K562 (cell line): ENCODE measurements at places on chromosomes 1 and 21. TPM values are rescaled to one million over a fixed set of nuclear protein-coding genes. Genes with fewer than 3 reads are reported as not detected.

DNA sequence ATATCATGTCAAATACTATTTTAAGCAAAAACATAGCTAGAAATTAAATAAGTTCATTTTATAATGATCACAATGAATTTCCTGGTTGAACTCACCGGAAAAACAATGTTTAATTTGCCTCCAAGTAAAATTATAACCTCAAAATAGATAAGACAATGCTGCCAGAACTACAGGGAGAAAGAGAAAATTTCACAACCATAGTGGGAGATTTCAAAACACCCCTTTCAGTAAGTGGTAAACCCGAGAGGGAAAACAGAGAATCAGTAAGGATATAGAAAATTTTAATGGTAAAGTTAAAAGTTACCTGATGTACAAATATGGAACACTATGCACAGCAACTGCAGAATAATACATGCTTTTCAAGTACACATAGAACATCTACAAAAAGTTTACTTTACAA, 43.2 kb upstream of the PLA2G4A start:
- no peaks in the 10 kb centered on the region for H3K4me1 ChIP-seq
- no peak for DNase-seq
- no peak overlapping the region for H3K4me3 ChIP-seq
- no peaks in the 10 kb centered on the region for H3K27me3 ChIP-seq
- no peaks in the 10 kb centered on the region for H3K36me3 ChIP-seq

DNA sequence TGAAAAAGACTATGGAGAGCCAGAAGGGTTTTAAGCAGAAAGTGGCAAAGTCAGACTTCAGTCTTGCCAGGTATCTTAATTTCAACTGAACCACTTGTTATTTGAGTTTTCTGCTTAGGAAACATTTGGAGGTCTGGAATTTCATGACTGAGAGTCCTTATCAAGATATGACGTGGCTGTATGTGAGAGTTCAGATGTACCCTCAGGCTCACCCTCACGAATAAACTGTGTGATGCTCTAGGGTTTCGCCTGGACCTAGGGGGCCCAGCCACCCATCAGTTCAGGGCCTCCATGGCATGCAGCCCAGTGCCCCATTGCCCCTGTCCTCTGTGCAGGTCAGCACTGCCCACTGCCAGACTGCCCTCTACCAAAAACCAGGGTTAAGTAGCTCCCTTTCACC, 30.6 kb upstream of the TADA1 start:
- no peaks in the 10 kb centered on the region for H3K36me3 ChIP-seq
- no peak overlapping the region for H3K4me3 ChIP-seq
- no peaks in the 10 kb centered on the region for H3K27me3 ChIP-seq

The GUCA2A gene
- polyA plus RNA-seq: not detected in 2 replicates

- H3K27ac ChIP-seq: no peak overlapping the region
- H3K27me3 ChIP-seq: no peaks in the 10 kb centered on the region
- no peaks in the 10 kb centered on the region for H3K36me3 ChIP-seq
- H3K4me1 ChIP-seq: no peaks in the 10 kb centered on the region
- DNase-seq: no peak
Observed at GRCh38 chr1:216805233-216805632, 82.0 kb upstream of the ESRRG start.

The TMEM82 gene
- polyA plus RNA-seq: not detected in 2 replicates

- peaks cover 38% of the 10 kb centered on the region for H3K27me3 ChIP-seq
- no peak overlapping the region for H3K4me3 ChIP-seq
- no peak for DNase-seq
- H3K4me1 ChIP-seq: no peaks in the 10 kb centered on the region
Observed at GRCh38 chr21:41399246-41399800, 26.7 kb upstream of the MX1 start.

GRCh38 chr21:33042812-33043211, 17.1 kb downstream of the OLIG2 start:
- H3K4me3 ChIP-seq: no peak overlapping the region
- no peaks in the 10 kb centered on the region; the same call in 2 of the 3 replicates for H3K27me3 ChIP-seq
- no peak overlapping the region for H3K27ac ChIP-seq
- no peak for DNase-seq

GRCh38 chr1:59814180-59814900, 409 bp upstream of the HOOK1 start:
- no peak overlapping the region for H3K4me3 ChIP-seq
- no peak for DNase-seq
- H3K36me3 ChIP-seq: no peaks in the 10 kb centered on the region
- no peaks in the 10 kb centered on the region for H3K4me1 ChIP-seq
- no peak overlapping the region for H3K27ac ChIP-seq
